ENCODE measurements at places on chromosomes 12 and 14.

- no peak for DNase-seq
Measured at GRCh38 chr14:51834240-51834639, 26.2 kb upstream of the GNG2 start.

DNA sequence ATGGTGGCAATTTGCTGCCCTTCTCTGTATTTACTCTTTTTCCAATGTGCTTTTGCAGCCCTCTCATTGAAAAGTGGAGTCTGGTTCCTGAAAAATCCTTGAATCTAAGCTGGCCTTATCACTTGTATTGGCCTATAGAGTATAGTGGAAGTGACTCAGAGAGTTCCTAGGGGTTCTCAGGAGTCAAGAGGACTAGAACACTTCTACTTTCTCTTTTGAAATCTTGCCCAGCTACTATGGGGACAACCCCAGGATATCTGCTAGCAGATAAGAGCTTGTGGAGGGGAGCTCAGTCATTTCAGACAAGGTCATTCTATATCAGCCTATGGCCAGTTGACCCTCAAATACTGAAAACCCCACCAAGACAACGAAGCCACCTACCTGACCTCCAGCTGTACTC lies 26.7 kb upstream of the WSCD2 start:
- no peak for DNase-seq

GRCh38 chr14:24135584-24135833 lies 485 bp upstream of the PSME1 start:
- DNase-seq: no peak

GRCh38 chr12:64057706-64058105 lies 164.4 kb downstream of the KICS2 start:
- no peak for DNase-seq

DNA sequence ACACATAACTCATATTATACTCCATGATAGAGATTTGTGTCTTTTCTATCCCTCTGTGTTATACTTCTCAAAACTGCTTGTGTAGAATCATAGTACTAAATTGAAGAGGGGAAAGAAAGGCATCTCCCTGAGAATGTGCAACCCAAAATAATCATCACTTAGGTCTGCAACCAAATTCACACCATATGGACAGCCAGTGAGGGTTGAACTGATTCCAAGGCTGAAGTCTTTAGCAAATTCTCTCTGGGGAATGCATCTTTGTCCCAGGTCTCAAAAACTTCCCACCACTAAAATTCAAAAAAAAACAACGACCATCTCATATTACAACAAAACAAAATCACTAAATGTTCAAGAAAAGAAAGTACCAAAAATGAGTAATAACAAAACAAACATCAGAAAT lies 11.0 kb downstream of the ZFC3H1 start:
- no peak for DNase-seq

GRCh38 chr12:107864235-107864634 lies 89.7 kb downstream of the ASCL4 start:
- no peak for DNase-seq

DNA sequence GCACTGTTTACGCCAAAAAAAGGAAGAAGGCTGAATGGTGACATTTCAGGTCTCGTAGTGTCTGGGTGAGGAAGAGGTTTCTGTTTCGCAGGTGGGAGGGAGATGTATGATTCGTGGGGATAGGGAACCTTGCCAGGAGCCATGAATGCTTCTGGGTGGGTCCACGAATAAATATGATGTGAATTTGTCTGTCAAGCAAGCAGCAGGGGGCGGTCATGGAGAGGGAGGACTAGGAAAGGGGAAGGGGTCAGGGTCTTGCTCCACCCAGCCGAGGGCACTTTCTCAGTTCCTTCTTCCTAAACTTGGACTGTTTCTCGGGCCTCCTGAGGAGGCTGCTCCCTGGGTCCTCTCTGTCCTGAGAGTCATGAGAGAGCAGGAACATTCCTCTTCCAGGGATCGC lies 72.5 kb downstream of the LGMN start:
- no peak for DNase-seq

DNA sequence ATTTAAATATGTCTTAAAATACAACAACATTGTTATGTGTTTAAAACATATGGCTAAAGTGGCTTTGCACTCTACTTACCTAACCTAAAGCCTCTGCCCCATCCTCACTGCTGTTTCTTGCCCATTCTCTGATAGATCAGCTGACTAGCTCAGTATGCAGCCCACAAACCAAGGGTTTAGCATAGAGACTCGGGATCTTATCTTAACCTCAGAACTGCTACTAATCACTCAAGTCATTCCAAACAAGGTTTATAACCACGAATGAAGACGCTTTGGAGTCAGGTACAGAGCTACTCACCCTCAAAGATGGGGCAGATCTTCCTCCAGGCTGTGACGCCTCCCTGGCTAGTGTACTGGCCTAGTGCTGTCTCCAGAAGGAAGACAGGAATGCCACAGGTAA lies 19.3 kb downstream of the SLC6A13 start:
- no peak for DNase-seq

- no peak for DNase-seq
Measured at GRCh38 chr12:49227713-49228112, 37.2 kb upstream of the TUBA1C start.

GRCh38 chr12:130044991-130045621 lies 117.2 kb upstream of the FZD10 start:
- DNase-seq: no peak

GRCh38 chr12:49776413-49776812 lies 35.1 kb downstream of the TMBIM6 start:
- DNase-seq: peak; percentile 79

DNA sequence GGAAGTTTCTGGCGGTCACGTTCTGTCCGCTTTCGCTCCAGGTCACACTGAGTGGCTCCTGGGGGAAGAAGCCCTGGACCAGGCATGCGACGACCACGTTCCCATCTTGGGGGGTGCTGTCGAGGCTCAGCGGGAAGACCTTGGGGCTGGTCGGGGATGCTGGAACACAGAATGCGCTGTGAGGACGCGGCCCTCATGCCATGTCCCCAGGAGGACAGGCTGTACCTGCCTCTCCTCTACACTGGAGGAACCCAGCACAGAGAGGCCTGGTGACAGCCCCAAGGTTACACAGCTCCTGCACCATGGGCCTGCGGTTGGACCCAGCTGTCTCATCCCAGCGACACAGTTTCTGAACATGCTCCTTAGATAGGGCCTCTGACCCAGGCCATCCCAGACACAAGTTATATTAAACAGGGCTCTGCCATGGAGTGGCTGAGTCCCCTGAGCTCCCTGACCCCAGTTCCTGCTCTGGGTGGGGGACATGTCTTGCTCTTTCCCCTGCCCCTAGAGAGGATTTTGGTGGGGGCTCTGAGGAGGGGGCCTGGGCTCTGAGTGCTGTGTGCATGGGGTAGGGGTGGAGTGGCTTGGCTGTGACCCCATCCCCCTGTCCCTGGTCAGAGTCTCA lies 62.0 kb downstream of the TMEM121 start:
- no peak for DNase-seq

GRCh38 chr12:108850854-108851573 lies 6.4 kb downstream of the SSH1 start:
- DNase-seq: no peak

DNA sequence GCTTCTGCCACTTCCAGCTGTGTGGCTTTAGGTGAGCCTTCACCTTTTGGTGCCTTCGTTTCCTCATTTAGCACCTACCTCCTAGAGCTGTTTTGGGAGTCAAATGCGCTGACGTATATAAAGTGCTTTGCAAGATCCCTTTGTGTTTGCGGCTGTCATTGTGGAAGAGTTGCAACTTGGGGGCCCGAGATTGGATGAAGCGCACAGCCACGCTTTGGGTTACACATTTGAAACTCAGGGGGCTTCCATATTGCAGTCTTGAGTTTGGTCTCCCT lies 636 bp upstream of the ARL6IP4 start:
- no peak for DNase-seq

DNA sequence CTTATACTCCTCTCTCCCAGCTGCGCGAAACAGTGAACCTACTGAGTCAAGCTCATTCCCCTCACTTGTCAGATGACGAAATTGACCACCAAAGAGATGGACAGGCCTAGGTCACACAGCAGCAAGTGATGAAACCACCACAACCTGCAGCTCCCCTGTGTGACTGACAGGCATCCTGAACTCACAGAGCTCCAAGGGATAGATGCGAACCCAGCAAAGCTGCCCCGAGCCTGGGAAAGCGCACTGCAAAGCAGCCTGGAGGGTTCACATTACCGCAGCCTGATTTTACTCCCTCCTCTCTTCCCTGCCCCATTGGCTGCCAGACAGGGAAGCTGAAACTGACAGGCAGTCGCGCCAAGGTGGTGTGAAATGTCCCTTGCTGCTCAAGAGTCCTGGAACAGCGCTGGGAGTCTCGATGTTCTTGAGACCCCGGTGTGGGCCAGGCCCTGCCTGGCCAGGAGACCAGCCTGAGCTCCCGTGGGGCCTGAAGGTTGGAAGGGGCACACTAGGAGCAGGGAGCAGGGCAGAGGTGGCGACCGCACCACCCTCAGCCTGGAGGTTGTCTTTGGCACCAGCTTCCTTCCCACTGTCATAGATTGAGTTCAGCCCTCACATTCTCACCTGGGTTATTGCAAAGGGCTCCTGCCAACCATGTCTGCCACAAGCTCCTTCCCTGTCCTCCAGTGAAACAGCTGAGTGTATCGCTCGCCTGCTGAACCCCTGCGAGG lies 36.3 kb downstream of the SNRNP35 start:
- no peak for DNase-seq

DNA sequence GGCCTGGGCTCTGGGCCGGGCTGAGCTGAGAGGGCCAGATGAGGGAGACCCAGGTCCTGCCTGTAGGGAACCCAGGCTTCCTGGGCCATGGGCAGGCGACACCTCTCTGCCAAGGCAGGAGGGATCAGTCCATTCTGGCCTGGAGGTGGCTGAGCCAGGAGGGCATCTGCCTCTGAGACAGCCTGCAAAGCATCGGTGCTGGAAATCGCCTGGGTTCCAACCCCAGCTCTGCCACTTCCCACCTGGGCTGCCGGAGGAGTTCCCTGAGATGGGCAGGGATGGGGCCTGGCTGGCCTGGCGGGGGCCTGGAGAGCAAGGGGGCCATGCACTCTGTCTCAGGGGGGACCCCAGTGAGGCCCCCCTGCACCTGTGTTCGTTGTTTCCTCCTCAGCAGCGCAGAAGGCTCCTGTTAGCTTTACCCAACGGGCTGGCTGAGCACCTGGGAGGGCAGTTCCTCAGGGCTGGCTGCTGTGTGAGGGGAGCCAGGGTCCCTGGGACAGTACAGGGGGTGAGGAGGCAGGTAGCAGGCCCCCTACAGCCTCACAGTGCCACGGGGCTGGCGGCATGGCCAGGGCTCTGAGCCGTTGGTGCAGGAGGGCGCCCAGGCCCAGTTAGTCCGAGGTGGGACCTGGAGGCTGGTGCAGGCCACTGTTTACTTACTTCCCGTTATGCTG lies 50.5 kb downstream of the KIF26A start:
- DNase-seq: no peak

DNA sequence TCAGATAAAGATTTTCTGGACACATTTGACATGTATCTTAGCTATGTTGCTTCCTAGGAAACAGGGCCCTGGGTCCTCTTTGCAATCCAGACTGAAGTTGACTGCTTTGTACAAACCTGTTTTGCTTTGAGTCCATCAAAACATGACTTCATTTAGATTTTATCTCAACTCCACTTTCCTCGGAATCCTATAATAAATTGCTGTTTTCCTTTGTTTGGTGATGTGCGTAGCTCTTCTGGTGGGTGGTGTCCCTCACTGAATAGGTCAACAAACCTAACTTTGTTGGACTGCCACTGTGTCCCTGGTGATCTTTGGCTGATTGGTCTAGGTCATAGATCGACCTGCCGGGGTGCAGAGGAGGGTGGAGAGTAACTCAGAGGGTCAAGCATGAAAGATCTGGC lies 735 bp upstream of the P2RX7 start:
- DNase-seq: no peak

GRCh38 chr12:18482601-18483120 lies 221.3 kb downstream of the PIK3C2G start:
- no peak for DNase-seq

GRCh38 chr12:6607751-6608591 lies 792 bp upstream of the CHD4 start:
- DNase-seq: peak; percentile 42

DNA sequence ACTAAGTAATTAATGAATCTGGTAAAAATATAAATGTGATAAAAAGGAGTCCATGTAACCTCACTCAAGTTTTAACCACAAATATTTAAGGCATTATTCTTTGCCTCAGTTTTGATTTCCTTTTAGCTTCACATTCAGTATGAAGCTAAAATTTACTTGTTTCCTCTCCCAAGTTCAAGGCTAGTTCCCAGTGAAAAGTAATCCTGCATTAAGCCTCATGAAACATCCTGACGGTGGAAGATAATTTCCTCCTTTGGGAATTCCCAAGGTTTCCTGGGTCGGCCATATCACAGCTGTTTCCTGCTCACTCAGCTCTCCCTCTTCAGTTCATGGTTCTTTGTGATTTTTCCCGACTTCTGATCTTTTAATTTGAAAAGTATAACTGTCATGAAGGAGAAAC lies 1256.8 kb upstream of the FLRT2 start:
- no peak for DNase-seq

- DNase-seq: peak; percentile 37
Measured at GRCh38 chr12:82517027-82517426, 158.7 kb downstream of the METTL25 start.

DNA sequence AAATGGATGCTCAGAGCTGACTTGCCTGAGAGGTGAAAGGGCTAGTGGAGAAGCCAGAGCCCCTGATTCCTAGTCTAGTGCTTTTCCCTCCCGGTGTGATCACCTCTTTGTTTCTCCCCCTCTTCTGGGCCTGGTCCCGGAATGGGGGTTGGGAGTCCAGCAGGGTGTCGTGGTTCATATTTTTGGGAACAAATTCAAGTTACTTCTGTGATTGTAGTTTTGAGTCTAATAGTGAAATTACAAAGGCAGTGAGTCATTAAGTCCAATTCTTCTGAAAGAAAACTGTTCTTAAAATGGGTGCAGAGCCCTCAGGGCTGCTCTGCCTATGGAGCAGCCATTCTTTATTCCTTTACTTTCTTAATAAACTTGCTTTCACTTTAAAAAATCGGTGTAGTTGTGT lies 7.6 kb downstream of the SUSD6 start:
- no peak for DNase-seq

- no peak for DNase-seq
Measured at GRCh38 chr12:109701064-109701463, 12.6 kb upstream of the FAM222A start.

DNA sequence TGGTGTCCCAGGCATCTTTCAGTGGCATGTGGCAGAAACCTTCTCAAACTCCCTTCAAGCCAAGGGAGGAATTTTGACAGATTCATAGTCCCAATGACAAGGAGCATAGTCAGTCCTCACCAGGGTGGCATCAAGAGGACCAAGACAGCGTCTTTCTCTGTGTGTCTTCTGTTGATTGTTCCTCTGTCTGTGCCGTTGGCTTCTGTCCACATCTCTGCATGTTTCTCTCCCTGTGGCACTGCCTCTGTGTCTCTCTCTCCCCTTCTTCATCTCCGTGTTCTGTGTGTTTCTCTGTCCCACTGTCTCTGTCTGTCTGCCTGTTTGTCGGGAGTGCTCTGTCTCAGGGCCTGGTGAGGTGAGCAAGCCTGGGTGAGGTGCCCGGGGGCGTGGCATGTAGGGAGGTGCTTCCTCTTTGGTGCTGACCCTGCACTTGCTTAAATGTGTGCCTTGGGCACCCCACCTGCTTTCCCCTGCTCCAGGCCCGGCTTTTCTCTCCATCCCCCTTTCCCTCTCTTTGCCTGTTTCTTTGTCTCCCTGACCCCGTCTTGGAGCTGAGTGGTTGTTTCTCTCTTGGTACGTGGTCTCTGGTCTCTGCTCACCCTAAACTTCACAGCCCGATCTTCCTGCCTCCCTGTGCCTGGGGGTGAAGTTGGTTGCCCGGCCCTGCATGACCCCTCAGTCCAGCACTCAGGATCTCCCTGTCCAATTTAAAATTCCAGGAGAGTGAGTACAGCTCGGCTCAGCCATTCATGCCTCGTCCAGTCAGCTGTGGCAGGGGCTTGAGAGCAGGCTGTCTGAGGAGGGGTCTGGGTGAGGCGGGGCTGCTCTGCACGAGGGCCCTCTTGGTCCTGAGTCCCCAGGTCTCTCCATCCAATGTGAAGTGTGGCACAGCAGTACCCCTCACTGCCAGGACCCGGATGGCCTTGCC lies 28.5 kb downstream of the JDP2 start:
- no peak for DNase-seq
